Karpas-422 (cell line): ENCODE measurements at places on chromosomes 1 and 21.
A peak's percentile ranks its signal among the peaks of the same experiment; 100 is the strongest.

DNA sequence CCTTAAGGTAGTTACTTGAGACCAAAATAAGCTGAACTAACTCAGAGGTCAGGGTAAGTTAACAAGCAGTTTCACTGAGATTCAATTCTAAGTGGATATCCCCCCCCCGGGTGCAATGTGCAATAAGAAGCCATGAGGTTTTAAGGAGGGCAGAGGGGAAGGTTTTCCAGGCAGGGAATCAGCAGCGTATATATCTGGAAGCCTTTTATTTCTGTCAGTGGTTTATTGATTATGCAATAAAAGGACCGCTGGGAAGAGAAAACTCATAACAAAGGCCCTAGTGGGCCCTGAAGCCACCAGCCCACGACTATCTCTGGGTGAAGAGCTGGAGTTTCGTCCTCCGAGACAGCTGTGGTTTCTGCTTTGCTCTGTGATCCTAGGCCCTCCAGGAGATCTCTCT is 53.1 kb upstream of the CTPS1 start:
- no peak for DNase-seq

DNA sequence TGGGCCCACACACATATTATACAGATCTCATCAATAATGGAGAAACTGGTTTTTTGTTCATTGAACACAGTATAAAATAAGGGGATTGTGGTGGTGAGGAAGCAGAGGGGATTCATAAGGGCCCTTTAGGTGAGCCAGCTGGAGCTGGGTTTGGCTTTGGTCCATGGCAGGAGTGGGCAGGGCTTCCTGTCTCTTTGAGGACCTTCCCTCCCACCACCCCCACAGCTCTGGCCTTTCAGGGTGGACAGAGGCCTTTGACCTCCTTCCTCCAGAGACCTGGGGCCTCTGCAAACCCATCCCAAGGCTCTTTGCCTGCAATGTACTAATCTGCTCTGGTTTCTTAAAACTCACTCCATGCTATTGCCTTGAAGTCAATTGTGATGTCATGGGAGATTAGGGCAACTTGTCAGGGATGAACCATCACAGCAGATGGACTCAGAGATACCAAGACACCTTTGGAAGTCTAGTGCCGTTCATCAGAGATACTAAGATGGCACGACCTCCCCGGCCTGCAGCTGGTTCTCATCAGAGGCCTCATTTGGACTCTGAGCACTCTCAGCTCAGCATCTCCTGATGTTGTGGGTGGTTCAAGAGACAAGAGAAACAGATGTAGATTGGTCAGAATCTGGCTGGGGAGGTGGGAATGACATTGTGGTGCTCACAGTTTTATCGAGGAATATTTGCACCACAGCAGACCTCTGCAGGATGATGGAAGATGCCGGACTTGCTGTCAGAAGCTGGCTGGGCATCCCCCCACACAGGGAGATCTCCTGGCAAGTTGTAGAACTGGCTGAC is 37.9 kb downstream of the LHX4 start:
- no peak for DNase-seq

DNA sequence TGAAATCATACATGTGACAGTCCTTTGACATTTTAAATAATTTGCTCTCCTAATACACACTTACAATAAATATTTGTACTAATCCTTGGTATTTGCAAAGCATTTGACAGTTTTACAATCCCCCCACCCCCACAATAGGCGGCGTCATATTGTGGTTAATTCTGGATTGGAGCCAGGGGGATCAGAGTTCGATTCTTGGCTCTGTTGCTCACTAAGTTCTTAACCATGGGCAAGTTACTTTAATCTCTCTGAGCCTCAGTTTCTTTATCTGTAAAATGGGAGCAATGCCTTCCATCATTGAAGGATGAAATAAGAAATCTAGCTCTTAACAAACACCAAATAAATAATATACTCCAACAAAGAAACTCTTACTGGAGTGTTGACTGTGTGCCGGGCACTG is 23.8 kb downstream of the CACNA1S start:
- DNase-seq: no peak

GRCh38 chr21:27372381-27372780 is 405.5 kb upstream of the ADAMTS5 start:
- no peak for DNase-seq

DNA sequence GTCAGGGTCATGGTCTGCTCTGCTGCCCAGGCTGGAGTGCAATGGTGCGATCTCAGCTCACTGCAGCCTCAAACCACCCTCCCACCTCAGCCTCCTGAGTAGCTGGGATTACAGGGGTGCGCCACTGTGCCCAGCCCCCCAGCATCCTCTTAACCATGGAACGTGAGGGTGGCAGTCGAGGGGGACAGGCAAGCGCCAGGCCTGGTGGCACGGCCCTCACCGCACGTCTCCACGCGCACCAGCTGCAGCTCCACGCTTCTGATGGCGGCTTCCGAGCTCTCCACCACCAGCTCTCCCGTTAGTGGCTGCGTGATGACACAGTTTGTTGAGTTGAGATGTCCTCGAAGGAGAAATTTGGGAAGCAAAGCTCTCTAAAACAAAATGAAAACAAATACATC is 39.1 kb downstream of the VPS26C start:
- no peak for DNase-seq

DNA sequence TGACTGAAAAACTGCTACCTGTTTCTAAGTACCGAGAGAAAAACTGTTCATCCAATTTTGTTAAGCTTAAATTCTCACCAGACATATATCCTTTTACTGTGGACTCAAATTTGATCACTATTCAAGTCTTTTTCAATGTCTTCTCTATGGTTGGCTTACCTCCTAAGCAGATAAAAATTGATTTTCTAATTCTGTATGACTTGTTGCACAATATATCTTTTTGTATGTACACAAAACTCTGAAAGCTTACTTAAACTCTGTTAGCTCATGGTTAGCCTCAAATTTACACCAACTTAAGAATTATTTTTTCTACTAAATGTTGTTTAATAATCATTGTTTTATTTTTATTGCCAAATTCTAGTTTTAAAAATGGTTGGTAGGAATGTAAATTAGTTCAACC is 715.4 kb downstream of the LTN1 start:
- DNase-seq: no peak

- DNase-seq: no peak
These were observed 87.9 kb upstream of the HMCN1 start for GRCh38 chr1:185646202-185646683.

DNA sequence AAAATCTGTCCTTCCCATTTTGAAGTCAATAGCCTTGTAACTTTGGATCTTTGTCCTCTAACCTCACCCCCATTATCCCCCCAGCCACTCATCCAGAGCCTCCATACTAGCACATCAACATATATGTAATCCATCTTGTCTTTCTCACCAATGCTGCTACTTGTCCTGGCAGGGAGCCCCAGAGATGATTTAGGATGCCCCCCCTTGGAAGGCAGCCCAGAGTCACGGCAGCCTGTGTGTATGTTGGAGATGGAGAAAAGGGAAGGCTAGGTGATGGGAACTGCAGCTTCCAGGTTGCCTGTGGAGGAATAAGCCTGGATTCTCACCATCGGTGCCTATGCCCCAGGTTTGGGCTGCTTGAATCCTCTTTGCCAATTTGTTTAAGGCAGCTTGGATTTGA is 51.7 kb upstream of the SCMH1 start:
- DNase-seq: no peak

GRCh38 chr1:211335522-211336157 is 9.0 kb downstream of the TRAF5 start:
- peak; percentile 51 for DNase-seq

DNA sequence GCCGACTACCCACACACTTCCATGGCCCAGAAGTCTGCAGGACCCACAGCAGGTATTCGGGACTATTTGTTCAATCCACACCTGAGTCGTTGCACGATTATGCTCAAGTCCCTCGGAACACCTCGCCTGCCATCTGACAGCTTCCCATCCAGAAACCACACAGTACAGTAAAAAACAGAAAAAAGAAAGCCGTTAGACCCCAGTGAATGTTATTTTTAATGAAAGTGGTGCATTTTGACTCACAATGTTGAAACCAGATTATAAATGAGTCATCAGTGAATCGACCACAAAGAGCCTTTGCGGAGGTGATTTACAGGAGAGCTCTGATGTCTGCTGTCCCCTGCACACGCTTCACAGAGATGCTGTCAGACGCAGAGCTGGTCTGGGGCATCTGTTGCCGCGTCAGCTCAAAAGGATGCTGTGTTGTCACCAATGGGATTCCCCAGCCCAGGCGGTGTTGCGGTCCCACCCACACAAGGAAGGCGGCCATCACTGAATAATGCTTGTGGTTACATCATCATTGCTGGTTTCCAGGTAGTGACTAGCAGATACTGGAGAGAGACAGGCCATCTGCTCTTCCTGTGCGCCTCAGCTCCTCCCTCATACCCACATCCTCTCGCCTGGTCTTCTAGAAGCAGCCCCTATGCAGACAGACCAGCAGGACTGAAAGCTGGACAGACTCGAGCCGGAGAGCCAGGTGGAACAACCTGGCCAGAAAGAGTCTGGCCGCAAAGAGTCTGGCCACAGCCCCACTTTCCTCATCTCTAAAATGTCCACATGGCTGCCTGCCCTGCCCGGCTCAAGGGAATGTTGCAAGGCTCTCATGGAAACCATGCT is 116.8 kb downstream of the TOMM20 start:
- DNase-seq: peak; percentile 58

DNA sequence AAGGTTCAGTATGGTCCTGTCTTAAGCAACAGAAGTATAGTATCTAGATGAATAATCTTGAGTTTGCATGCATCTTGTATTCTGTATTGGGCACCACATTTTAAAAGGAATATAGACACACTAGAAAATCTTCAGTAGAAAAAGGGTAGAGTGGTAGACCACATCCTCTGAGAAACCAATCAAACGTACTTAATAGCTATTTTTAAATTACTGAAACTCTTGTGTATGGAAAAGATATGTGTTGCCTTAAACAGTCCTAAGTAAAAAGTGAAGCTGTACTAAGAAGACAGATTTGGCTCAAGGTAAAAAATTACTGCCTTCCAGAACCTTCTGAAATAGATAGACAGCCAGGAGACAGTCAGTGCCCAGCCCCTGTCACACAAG is 3.1 kb downstream of the CTXND2 start:
- no peak for DNase-seq

DNA sequence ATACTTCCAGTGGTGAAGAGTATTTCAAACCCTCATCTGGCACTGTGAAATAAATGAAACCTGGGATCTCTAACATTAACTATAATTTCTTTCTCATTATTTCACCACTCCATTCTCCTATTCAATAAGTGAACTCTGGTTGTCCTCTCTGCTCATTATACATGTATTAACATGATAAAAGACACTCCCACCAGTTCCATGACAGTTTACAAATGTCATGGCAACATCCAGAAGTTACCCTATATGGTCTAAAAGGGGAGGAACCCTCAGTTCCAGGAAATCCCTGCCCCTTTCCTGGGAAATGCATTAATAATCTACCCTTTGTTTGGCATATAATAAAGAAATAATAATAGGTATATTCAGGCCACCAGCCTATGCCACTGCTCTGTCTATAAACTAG is 62.7 kb upstream of the BRINP3 start:
- DNase-seq: no peak

DNA sequence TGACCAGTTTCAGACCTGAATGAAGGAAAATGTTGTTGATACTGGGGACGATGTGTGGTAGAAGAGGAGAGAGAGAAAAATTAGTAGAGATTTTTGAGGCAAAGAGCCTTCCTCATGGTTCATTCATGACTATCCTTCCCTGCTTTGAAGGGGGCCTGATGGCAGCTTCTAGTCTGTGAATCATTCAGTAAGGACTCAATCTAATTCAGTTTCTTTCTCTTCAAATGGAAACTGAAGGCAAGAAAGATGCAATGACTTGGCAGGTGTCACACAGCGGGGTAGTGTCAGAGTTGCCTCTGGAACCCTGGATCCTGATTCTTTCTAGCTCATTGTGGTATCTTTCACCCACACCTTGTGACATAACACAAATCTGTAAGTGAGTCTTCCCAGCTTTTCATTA is 14.9 kb upstream of the CD5L start:
- no peak for DNase-seq

- peak; percentile 25 for DNase-seq
These were observed 108.4 kb downstream of the FNBP1L start for GRCh38 chr1:93556291-93556690.

DNA sequence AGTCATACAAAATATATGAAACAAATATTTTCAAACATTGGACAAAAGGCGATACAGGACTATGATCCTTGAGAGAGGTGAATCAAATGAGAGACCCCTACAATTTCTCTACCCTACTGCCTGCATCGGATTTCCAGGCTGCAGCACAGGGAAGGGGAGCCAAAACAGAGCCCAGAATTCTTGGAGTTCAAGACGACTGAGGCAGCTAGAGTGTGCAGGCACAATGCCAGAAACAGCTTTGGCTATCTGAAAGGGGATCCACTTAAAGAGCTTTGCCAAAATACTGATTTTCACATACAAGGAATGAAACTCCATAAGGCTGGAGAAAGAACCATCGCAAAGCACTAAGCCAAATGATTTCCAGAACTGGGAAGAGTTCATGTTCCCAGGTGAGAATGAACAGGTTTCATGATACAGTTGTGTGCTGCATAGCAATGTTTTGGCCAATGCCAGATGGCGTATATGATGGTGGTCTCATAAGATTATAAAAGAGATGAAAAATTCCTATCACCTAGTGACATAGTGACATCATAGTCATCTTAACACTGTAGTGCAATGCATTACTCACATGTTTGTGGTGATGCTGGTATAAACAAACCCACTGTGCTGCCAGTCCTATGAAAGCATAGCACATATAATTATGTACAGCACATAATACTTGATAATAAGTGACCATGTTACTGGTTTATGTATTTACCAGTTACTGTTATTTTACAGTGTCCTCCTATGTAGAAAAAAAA is 77.5 kb downstream of the KCND3 start:
- DNase-seq: no peak

DNA sequence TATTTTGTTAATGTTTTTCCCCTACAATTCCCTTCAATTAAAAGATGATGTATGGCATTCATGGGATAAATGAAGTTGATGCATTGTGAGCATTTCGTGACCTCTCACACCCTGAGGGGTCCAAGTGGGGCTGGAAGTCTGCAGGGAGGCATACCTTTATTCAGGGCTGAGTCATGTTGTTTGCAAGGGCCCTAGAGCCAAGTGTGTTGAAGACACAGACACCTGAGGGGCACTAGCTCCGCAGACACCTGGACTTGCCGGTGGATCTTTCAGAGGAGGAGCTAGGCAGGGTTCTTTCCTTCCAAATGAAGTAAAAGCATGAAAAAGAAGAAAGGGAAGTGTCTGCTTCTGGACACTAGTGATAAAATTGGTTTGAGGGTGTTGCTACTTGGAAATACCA is 57.0 kb upstream of the RGS7 start:
- no peak for DNase-seq

- DNase-seq: no peak
These were observed 854 bp downstream of the MYCL start for GRCh38 chr1:39900662-39901463.

DNA sequence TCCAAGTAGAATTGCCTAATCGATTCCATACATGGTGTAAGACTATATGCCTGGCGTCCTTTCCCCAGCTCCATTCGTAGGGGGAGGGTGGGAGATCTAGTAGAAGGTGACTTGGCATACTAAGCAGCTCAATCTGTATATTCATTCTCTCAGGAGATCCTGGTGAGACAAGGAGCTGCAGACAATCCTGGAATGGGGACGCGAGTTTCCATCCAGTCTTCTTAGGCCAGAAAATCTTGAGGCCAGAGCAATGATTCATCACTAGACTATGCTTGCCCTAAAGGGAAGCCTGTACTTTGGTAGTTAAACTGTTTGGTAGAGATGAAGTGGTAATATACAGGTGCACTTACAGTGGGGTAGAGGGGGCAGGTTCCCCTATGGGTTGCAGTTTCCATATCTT is 468.7 kb downstream of the ADGRL2 start:
- no peak for DNase-seq

- DNase-seq: no peak
These were observed 36.5 kb downstream of the FHAD1 start for GRCh38 chr1:15283526-15283925.
